Cortex of kidney (tissue), 1 donor: ENCODE measurements at places on chromosomes 5 and 9.

GRCh38 chr9:108496846-108497245, 358.9 kb downstream of the ACTL7B start:
- no peak for DNase-seq

DNA sequence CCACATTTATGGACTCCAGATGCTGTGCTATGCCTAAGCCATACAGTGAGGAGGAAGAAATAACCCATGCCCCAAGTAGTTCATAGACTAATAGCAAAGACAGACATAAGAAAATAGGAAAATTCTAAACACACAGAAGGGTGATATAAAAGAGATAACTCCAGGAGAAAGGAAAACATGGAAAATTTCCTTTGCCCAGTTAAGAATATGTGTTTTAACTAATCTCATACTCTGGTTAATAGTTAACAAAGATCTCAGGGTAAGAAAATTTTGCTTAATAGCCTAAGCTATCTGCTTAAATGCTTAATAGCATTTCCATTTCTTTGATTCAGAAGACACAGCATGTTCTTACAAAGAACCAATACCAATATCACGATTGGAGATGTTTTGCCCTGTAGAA, 358.0 kb downstream of the MSX2 start:
- DNase-seq: no peak

DNA sequence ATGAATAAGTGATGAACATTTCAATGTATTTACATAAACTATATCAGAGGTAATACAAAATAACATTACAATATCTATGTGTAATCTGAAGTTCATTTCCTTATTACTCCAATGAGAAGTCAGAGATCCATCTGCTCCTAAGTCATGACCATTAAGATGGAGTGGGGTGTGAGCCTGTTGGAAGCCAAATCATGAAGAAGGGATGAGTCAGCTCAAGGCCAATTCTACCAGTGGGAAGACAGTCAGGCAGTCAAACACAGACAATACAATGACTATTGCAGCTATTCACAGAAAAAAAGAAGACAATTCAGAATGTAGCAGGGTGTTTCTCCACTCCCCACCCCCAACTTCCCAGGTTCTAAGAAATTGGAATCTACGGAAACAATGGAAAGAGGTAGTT, 155.0 kb downstream of the NFIB start:
- no peak for DNase-seq

- DNase-seq: no peak
Observed at GRCh38 chr5:160626322-160626721, 204.7 kb downstream of the PTTG1 start.

- DNase-seq: no peak
Observed at GRCh38 chr5:43305948-43306565, 7.2 kb downstream of the HMGCS1 start.

- no peak for DNase-seq
Observed at GRCh38 chr9:120436446-120436845, 143.5 kb downstream of the CDK5RAP2 start.

- DNase-seq: no peak
Observed at GRCh38 chr9:69264526-69264925, 60.5 kb upstream of the ENTREP1 start.

DNA sequence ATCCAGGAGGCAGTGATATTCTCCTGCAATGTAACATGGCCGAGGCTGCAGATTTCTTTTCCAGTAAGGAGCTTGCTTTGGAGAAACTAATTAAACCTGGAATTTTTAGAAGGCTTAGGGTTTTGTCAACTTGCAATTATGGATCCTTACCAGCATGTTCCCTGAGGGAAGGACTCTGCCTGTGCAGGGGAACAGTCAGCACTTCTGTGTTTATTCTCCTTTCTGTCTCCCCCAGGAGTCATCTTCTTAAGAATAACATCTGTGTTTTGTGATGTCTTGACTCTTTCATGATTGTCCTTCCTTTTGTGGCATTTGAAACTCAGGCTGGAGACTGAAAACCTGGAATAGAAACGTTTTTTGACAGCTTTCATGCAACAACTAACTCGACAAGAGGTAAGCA, 80.5 kb upstream of the TNFSF8 start:
- no peak for DNase-seq

GRCh38 chr9:3795556-3795955, 269.8 kb upstream of the RFX3 start:
- DNase-seq: no peak
